ENCODE measurements at places on chromosomes 3 and 15. TPM values are rescaled to one million over a fixed set of nuclear protein-coding genes. Genes with fewer than 3 reads are reported as not detected.

Gene WDR93
- total RNA-seq: 0.13 TPM

Gene SYNPR
- 0.58 TPM for total RNA-seq

Gene PLIN1
- 5.8 TPM for total RNA-seq

Gene CLDN16
- not detected for total RNA-seq

Gene BDH1
- total RNA-seq: 17.6 TPM

Gene SMCO1
- not detected for total RNA-seq

Gene CELF6
- total RNA-seq: 1.2 TPM

Gene FBLN2
- 138 TPM for total RNA-seq

Gene NEK11
- total RNA-seq: 5.4 TPM

Gene NLGN1
- total RNA-seq: 19.2 TPM

Gene SLC28A2
- not detected for total RNA-seq

DNA sequence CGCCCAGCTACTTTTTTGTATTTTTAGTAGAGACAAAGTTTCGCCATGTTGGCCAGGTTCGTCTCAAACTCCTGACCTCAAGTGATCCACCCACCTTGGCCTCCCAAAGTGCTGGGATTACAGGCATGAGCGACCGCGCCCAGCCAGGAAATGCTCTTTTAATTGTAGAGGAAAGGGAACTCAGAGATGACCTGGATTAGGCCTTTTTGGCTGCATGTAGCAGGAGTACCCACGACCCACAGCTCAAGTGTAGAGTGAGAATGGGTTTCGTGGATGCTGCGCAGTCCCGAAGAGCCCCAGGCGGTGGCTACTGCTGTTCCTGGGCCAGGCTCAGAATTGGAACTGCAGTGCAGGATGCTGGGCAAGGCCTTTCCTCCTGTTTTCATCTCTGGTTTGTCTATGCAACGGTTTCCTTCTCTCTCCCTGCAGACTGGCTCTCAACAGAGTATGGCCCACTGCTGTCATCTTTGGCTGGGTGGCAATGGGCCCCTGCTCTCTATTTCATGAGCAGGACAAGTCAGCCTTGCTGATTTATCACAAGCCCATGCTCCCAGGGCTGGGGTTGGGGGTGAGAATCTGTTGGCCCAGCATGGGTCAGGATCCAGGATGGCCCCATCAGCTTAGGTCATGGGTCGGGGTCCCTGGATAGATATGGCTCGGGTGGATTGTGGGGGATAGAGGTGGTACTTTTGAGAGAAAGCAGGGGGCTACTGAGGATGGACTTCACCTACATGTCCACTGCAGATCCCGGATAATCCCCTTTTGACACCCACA is 51.2 kb downstream of the GASK1A start:
- no peak for DNase-seq

DNA sequence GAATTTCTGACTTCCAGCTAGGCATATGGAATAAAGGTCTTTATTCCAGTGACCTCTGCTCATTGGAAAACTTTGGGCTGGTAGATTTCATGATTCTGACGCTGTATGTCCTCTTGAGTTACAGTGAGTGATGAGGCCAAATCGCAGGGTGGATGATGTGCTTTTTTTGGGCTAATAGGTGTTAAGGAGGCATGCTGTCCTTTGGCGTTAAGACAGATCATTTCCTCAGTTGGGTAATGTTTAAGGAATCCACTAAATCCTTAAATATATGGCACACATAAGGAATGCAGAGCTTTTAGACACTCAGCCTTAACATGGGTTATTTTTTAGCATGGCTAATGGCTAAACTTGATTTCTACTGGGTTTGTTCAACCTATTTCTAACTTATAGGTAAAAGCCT is 87.9 kb downstream of the LPP start:
- no peak for DNase-seq

- no peak for DNase-seq
Measured at GRCh38 chr3:79086514-79086913, 681.3 kb downstream of the ROBO1 start.

DNA sequence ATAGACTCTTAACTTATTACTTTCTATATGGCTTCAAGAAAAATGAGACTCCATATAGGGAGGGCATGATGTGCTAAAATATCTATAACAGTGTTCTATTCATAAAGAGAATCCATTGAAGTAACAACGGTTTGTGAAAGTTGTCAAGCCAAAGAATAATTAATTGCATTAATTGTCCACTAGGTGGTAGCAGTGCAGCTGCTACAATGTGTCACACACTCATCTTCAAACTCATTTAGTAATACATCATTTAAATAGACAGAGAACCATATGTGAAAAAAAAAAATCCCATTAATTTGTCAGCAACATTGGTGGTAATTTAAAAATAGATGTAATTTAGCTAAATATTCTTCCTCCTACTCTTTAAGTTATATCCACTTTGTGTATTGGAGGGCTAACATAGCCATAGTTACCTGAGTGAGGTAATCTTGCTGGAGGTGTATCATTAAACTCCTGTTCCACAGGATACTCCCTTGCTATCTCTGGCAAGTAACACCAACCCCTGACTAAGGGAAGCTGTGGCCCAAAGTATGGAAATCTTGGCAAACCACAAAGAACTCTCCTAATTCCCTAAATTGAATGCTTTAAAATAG is 3.7 kb upstream of the CPA3 start:
- DNase-seq: no peak

DNA sequence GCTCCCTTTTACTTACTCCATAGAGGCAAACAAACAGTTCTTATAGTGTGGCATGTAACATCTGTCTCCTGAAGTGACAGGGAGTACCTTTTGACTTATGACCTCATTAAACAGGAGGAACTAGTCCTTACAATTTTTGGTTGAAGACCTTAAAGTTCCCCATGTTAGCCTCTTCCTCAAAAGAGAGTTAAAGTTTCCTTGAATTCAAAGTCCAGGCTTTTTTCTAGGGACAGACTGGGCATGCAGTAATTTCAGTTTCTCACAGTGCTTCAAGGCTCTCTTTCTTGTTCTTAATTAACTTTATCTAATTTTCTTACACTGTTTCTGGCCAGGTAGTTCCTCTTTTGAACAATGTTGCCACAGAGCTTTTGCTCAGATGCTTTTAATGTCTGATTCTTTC is 12.1 kb downstream of the GOLM2 start:
- DNase-seq: no peak

- DNase-seq: no peak
Measured at GRCh38 chr15:70281261-70281810, 183.6 kb upstream of the TLE3 start.

DNA sequence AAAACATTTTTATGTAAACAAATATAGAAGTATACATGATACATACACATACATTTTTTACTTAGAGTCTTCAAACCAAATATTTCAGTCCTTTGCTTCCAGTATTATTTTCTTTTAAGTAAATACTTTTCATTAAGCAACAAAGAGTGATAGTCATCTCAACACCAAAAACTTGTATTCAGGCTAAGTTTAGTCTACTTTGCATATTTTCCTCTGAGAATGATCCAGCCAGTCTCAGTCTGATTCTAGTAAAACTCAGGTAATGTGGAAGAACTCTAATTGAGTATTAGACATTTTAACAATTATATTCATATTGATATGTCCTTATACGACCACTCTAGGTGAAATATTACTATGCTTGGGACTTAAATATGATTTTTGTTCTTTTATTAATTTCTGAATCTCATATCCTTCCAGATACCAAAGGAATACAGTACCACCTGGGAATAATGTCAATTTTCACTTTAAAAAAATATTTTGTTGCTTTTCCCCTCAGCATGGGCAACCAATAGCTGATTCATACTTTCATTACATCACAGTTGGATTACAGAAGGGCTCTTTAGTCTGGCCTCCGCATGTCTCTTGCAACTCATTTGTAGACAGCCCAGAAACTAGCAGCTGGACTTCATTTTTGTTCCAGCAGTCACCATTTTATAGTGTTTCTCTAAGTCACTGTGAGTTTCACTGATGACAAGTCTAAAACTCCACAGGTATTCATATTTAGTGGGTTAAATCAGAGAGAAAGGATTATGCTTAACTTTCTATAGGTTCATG is 390.4 kb downstream of the ZBTB20 start:
- no peak for DNase-seq

GRCh38 chr3:81778678-81779182 is 17.3 kb upstream of the GBE1 start:
- no peak for DNase-seq

DNA sequence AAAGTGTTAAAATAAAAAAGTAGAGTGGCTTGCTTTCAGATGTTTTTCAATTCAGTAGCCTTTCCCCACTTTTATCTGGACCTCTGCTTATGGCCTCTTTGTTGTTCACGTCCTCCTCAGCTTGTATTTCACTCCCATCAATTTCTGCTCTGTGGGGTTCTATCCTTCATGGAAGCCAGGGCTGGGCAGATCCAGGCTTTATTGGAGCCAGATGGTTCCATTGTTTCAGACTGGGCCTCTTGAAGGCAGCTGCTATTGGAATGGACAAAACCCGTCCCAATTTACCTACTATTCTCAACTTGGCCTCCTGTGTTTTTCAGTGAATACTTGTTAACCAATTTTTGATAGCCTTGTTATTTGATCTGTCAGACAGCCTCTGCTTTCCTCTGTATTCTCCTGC is 10.9 kb upstream of the AADACL2 start:
- DNase-seq: no peak

GRCh38 chr3:50089609-50089945 is 858 bp downstream of the RBM5 start:
- DNase-seq: no peak

DNA sequence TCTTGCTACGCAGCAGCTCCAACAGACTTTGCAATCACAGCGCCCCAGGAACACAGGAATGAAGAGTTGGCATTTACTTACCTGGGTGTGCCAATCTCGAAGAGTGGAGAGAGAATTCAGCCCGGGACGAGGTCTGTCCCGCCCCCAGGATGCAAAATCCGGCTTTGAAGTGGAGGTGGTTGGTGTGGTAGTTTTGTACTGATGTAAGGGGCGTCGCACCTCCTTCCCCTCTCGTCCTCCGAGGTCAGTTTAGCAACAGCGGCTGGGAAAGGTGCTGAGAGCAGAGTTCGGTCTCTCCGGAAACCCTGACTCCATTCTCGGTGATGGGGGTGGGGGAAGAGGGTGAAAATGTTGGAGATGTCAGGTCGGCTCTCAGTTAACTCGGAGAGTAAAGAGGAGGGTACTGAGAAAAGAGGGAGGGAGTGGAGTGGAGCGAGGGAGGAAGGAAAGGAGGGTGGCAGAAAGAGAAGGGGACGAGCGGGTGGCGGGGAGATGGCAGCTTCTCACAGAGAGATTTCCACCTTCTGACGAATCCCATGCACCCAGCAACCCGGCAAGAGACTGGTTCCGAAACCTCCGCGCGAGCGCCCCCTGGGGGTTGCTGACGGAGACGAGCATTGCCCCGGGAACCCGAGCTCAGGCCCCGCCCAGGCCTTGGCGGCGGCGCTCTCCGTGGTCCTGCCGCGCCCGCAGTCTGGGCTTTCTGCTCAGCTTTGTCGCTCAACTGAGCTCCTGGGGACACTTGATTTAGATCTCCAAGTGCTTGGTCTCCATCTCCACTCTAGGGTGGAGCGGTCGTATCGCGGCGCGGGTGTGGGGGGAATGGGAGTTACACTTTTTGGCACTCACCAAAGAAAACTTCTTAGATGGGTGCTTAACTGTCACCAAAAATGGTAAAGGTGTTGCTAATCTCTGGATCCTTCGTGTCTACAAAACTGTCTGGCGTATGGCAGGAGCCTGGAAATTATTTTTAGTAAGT is at the start of gene CPNE4:
Gene CPNE4 (minus strand): TSS at position 529 of the 979 bp plus-strand sequence.
- no peak for DNase-seq

DNA sequence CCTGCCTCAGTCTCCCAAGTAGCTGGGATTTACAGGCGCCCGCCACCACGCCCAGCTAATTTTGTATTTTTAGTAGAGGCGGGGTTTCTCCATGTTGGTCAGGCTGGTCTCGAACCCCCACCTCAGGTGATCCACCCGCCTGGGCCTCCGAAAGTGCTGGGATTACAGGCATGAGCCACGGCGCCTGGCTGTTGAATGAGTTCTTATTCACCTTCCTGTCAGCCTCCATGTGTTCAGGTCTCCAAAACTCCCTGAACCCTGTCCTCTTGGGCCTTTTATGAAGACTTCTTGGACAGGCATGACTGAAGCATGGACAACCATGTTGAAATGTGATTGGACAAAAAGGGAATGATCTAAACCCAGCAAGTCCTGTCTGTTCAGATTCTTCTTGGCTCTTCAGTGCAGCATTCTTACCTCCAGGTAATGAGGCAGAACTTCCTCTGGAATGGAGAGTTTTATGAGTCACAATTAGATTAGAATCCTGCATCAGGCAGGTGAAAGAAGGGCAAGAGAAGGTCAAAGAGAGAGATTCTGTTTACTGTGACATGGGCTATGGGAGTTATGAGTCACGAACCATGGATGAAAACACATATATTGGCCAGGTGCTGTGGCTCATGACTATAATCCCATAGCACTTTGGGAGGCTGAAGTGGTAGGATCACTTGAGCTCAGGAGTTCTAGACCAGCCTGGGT is 23.1 kb upstream of the EIF4A2 start:
- DNase-seq: no peak

DNA sequence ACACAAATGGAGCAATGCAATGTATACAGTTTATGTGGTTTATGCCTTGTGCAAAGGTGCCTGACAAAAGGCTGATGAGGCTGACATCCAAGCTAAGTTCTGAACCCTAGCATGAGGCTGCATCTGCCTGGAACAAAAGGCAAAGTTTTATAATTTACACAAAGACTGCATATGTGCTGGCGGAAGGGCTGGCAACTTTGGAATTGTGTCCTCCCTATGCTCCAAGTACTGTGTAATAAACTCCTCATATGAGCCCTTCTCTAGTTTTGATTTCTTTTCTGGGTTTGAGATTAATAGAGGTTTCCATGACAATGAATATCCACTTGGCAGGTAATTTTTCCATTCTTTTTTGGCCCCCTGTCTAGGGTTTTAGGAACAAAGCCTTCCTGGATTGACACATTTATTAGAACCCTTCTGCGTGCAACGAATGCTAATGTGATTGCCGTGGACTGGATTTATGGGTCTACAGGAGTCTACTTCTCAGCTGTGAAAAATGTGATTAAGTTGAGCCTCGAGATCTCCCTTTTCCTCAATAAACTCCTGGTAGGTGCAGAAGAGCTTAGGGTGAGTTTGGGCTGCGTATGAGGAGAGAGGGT is 10.8 kb downstream of the PLA1A start:
- no peak for DNase-seq

- no peak for DNase-seq
Measured at GRCh38 chr15:85788771-85789495, 5.8 kb downstream of the KLHL25 start.

DNA sequence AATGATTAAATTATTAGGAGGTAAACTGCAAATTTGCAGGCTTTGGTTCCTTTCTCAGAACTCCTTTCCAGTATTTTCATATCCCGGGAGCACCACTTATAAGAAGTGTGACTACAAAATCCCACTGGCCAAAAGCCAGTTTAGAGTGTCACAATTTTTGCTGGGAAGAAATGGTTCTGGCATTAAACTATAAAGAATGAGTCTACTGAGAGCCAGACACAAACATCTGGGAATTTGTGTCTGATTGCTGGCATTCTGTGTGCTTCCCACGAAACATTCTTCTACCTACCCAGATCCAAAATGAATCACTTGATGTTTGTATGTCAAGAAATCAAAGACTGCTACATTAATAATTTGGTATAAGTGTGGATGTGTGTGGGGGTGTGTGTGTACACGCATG is 82.8 kb downstream of the DUT start:
- no peak for DNase-seq

GRCh38 chr3:78794431-78794830 is 973.4 kb downstream of the ROBO1 start:
- DNase-seq: no peak

Data from esophagus muscularis mucosa (tissue), 4 donors.